ENCODE measurements at places on chromosomes 7 and 10. TPM values are rescaled to one million over a fixed set of nuclear protein-coding genes. Genes with fewer than 3 reads are reported as not detected.

Gene DRGX
- total RNA-seq, result not detected

Gene SEM1
- total RNA-seq, result 30.1 TPM

- DNase-seq, result no peak
These were observed 124.8 kb downstream of the ACTR3B start for GRCh38 chr7:152884321-152884720.

DNA sequence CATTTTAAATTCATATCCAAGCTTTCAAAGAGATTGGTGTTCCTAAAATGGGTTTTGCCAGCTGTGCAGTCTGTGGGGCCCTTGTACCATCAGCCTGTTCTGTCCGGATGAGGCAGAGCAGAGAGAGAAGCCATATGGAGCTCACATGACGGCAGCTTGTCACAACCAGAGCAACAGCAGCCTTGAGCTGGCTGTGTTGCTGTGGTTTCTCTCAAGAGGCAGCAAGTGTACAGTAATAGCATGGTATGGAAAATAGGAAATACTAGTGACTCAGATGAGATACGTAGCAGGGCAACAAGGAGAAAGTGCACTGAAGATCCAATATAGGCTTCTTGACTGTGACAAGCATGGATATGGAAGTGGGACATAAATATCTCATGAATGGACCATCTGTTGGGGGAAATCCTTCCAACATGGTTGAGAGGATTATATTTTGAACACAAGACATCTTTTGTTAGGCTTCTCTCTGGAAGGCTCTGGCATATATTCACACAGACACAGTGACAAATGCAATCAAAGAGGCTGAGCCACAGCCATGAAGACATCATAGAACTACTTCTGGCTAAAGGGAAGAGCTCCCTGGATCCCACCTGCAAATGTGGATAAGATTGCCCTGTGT is 251.0 kb upstream of the TAC1 start:
- no peak for DNase-seq

DNA sequence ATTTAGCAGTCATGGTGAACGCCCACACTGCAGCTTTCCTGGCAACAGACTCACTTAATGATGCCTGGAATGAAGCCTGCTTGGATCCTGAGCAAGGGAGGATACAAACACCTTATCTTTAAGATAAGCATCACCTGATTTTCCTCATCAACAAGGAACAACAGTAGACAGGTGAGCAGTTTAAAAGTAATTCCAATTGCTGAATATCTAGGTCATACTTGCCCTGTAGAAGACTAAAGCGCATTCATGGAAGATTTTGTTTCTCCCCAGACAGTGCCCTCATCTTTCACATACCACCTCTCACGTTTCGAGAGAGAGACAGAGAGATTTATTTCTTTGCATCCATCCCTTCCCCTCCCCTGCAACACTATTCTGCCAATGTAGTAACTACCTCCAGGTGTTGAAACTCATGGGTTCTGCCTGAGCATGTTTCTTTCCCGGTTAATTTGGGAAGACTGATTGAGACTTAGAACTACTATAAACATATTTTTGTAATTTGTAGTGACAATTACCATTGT is 660.7 kb downstream of the PARD3 start:
- DNase-seq, result no peak

GRCh38 chr7:11784769-11785536 is 47.0 kb downstream of the THSD7A start:
- peak; percentile 57 for DNase-seq

Data from renal cortical epithelial cell (primary cell).